ENCODE measurements at places on chromosomes 2 and 18. TPM values are rescaled to one million over a fixed set of nuclear protein-coding genes. Genes with fewer than 3 reads are reported as not detected.

The MAP3K19 gene
- not detected for total RNA-seq

The SATB2 gene
- total RNA-seq, result 4.9 TPM

The WDR35 gene
- total RNA-seq, result 23.0 TPM

The TAF1B gene
- total RNA-seq, result 41.7 TPM

The TUBB8B gene
- total RNA-seq, result not detected

The SLC4A5 gene
- total RNA-seq, result 2.2 TPM
